ENCODE measurements at places on chromosomes 1 and 21.

GRCh38 chr1:29907596-29907995 lies 671.3 kb downstream of the PTPRU start:
- no peak for DNase-seq

- no peak for DNase-seq
These were observed 61.8 kb downstream of the DUSP10 start for GRCh38 chr1:221680085-221680484.

GRCh38 chr1:53552981-53553733 lies 94.0 kb downstream of the DMRTB1 start:
- no peak for DNase-seq

GRCh38 chr1:77279929-77280328 lies 1.9 kb upstream of the AK5 start:
- DNase-seq, result no peak

- DNase-seq, result no peak
These were observed 24.1 kb upstream of the CNN3 start for GRCh38 chr1:94951046-94951445.

GRCh38 chr1:154328318-154329151 lies 3.2 kb downstream of the ATP8B2 start:
- no peak for DNase-seq

DNA sequence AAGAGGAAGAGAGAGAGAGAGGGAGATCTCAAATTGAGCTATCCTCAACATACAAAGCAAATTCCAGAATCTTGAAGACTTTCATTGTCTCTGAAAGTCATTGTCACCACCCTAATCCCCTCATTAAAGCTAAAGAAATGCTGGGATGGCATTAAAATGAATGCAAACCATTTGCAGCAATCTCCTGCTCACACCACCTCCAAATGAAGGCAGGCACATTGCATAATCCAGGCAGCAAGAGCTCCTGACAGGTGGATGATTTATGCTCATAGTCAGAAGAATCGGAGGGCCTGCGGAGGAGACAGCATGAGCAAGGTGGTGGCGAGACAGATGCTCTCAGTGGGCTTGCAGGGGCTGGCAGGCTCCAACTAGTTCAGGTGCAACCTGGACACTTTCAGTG lies 90.2 kb downstream of the ESRRG start:
- no peak for DNase-seq

DNA sequence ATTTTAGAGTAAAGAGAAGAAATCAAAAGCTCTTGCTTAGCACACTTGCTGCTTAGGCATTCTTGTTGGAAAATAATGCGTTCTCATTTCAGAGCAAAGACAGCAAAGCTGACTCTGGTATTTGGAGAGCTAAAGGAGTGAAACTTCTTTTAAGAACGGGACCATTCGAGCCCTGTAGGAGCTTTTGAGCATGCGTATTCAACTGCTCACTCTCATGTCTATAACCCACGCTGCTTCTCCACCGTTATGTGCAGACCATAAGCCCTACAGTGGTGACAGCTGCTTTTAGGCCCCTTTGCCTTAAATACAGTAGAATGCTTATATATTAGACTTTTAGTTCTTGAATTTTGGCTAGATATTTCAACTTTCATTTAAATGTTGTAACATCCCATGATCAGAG lies 214.2 kb upstream of the CACYBP start:
- DNase-seq, result no peak

DNA sequence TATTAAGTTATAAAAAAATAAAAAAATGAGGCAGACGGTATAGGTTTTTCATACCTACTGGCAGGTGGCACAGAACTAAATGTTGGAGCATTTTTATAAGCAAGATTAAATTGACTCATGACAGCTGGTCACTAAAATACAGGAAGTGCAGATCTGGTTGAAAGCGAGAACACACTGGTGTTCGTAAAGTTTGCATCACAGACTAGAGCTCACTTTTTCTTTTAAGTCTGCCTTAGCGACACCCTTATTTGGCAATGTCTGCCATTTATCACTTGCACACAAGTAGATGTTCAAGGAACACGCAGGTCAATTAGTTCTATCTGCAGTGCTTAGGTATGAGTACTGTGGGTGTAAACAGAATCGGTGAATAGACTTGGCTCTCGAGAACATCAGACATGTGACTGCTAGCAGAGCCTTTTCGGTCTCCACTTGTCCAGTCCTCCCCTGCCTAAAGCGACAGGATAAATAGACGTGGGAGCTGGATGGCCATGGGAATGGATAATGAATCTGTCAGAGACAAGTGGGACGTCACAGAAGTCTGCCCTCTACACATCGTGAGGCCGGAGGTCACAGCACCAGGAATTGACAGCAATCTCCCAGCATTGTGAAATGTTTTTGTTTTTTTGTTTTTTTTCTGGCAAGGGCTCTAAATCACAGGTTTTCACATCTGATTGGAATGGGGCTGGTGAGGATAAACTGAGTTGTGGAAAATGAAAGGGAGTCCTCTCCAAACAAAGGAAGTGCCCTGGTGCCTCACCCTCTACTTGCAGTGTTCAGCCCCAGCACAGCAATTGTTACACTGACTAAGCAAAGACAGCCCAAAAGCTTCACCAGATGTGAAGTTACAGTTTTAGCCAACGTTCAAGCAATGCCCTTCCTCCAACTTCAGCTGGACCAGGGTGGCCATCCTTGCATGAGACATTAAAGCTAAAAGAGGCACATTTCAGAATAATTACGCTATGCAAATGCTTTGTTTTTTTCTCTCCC lies 248.9 kb downstream of the NTNG1 start:
- DNase-seq, result no peak

GRCh38 chr1:93909146-93910050 lies at the start of gene GCLM:
GCLM (minus strand) TSS chr1:93909430; CDS start chr1:93909163, 267 bp downstream.
- DNase-seq, result peak; percentile 34

DNA sequence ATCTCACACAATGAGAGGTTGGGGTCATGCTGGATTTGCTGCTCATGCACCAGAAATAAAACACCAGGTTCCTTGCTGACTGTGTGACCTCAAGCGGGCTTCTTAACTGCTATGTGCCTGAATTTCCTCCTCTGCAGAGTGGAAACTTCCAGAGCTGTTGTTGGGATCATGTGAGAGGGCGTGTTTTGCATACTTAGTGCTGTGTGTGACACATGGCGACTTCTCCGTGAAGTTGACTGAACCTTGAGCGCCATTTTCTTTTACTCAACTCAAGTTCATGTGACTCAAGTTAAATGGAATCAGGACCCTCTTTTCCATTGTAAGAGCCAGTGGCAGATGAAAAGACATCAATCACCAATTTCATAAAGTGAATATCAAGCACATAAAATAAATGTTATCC lies 224.0 kb downstream of the KIF26B start:
- no peak for DNase-seq

DNA sequence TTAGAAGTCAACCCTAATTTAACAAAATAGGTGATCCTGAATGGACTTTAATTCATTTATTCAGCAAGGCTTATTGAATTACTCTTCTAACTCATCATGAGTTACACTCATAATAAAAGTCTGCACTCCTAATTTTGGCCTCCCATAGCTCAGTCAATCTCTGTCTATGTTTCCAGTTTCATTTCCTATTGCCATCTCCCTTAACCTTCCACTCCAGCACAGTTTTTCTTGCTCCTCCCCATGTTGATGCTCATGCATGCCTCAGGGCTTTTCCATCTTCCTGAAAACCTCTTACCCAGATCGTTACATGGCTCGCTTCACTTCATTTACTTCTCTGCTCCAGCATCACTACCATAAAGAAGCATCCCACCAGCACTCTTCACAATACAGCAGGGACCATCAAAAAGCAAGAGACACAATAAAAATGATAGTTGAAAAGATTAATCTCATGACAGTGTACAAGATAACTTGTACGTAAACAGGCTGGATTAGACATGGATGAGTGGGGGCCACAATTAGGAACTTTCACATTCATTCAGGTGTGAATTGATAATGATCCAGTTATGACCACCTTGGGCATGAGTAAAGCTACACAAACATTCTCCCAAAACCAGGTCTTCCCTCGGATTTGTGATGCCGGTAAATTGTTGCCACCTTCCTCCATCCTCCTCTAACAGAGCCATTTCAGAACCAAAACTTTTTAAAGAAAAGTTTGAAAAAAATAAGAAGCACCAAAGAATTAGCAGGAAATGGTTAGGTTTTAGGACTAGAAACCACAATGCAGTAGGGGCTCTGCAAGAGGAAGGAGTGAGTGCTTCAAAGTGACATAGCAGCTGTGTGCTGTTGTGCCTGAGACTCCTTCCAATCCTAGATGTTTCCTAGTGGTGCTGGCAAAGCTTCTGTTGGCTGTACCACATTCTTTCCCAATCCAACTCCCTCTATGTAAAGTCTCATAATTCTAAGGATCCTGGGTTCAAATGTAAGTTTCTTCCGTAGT lies 89.8 kb downstream of the OLFML2B start:
- peak; percentile 39 for DNase-seq

GRCh38 chr21:43911935-43912487 lies 47.0 kb downstream of the AGPAT3 start:
- no peak for DNase-seq

GRCh38 chr21:26077521-26077920 lies 93.0 kb downstream of the APP start:
- DNase-seq, result no peak

- no peak for DNase-seq
These were observed 36.0 kb upstream of the ADGRL4 start for GRCh38 chr1:79042539-79042938.

DNA sequence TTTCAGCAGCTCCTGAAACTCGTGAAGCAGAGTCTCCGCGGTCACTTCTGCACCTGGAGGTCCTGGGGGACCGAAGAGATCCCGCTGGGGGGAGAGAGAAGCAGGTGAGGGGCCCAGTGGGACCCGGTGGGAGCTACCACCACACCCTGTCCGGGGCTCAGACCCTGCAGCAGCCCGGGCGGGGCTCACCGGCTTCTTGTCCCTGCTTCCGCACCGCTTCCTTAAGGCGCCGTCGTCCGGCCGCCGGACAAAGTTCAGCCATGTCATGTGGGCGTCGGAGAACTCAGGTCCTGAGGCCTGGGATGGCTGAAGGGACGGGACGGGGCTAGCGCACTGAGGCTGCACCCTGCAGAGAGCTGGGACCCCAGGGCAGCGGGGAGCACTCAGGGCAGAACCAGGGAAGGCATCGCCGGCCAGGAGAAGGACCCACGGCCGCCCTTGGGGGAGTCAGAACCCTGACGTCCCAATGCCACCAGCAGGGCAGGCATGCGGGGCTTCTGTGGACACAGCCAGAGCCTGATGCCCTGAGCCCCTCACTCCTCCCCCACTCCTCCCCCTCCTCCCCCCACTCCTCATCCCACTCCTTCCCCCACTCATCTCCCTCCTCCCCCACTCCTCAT lies 2.2 kb downstream of the C1QTNF12 start:
- no peak for DNase-seq

DNA sequence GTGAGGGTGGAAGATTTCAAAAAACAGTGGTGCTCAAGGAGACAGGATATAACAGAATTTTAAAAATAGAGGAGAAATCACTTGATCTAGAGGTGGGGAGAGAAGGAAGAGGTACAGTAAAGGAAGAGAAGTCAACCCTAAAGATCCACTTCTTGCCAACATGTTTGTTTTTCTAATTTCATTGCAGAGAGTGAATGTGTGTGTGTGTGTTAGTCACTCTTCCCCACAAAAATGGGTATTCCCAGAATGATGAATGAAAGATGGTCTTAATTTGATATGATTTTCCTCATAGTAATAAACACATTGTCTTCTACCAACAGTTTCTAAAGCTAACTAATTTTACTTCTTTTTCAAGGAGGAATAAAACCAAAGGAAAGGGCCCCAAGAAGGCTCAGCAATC lies 74.2 kb upstream of the NGF start:
- no peak for DNase-seq

DNA sequence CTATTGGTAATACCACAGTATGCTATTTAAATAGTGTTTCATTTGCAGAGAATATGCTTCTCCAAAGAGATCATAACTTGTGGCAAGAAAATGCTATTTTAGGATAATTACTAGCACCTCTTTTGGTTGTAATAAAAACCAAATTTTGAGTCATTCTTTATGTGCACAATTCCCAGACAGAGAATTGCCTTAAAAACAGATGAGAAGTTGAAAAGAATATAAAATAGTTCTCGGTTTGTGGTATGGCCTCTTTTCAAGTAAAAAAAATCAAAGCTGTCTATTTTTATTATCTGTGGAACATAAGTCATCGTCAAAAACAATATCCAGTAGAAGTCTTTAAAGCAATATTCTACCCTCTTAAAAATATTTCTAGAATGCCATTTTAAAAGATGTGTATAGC lies 185.9 kb downstream of the GREM2 start:
- no peak for DNase-seq

DNA sequence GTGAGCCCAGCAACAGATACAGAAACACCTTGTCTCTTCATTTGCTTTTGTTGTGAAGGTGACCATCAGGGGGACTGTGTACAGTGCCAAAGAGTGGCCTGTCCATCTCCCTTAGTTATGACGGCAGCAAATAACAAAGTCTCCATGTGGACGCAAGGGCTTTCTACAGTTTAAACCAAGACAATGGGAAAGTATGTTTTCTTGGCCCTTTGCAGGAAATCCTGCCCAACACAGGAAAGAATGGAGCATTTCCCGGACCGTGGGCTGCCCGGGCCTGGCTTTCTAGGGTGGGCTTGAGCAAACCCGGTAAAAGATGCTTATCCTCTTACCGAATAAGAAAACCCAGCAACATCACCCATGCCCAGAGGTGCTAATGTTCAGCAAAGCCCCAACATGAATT lies 87.3 kb downstream of the ZBTB18 start:
- no peak for DNase-seq

- no peak for DNase-seq
These were observed 25.1 kb upstream of the NGF start for GRCh38 chr1:115363171-115363570.

DNA sequence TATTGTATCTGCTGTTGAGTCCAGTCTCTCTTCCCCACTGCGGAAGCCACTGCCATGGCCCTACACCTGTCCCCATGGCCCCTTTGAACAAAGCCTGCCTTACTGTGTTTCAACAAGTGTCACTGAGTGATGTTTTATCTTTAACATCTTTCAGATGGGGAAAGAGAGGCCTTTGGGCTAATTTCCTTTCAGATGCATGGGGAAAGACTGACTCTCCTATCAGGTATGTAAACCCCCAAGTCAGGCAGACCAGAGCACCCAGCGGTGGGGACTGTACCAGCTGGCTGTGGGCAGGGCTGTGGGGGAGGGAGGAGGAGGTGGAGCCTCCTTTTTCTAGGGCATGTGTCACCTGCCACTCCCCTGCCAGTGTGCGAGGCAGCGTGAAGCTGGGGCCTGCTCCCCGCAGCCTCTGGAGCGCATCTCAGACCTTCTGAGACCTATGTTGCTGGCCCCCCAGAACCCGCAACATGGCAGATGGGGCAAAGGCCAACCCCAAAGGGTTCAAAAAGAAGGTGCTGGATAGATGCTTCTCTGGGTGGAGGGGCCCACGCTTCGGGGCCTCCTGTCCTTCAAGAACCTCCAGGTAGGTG lies at the start of gene PLA2G2F:
PLA2G2F (plus strand) TSS at position 363 of the 590 bp plus-strand sequence; CDS start at position 468, 105 bp downstream.
- no peak for DNase-seq
